ENCODE measurements at places on chromosomes 1 and 21. TPM values are rescaled to one million over a fixed set of nuclear protein-coding genes. Genes with fewer than 3 reads are reported as not detected.

Gene RIPK4
- total RNA-seq = 2.0 TPM

Gene LHX8
- not detected for total RNA-seq

Gene SPRR1B
- not detected for total RNA-seq

Gene MRPS14
- 20.6 TPM for total RNA-seq

Gene DDAH1
- total RNA-seq = 31.6 TPM

Gene OR2T35
- total RNA-seq = not detected

Gene CNKSR1
- total RNA-seq = 1.8 TPM

DNA sequence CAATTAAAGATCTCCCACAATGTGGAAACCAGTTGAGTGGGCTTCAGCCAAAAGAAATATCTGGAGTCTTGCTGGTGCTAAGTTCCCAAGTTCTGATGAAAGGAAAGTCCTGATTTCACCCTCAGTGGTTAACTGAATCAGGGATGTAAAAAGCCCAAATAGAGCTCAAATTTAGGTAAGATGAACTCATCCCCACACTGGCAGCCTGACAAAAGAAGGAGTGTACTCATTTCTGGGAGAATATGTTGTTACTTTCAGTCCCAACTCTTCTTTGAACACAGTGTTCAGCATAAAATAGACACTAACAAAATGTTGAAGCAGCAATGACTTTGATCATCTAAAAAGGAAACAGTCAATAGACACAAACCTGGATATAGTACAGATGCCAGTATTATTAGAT is 91.7 kb downstream of the CHRM3 start:
- no peak for DNase-seq

GRCh38 chr1:76266762-76267161 is 192.2 kb downstream of the ST6GALNAC3 start:
- no peak for DNase-seq

GRCh38 chr1:235268379-235269125 is 59.4 kb downstream of the ARID4B start:
- no peak for DNase-seq

DNA sequence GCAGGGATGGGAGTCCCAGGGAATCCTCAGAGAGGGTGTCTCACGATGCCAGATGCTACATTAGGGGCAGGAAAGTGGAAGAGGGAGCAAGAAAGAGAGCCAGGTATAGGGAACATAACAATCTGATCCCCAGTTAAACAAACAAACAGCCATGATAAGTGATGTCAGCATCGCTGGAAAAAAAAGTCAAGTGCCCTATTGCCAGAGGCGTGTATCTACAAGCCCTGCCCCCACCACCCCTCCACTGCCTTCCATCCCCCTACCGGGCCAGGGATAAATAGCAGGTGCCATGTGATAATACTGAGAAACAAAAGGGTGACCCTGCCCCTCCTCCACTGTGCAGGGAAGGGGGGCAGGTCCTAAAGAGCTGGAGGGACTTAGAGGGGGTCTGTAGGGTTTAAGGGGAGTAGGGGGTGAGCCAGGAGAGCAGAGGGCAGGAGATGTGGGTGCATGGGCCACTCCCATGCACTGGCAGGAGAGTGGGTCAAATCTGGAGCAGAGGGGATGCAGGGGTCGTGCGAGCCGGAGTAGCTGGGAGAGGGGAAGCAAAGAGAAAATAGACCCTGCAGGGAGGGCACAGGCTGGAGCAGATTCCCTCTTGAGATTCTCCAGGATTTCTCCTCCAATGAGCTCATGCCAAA is 3.4 kb downstream of the SLC26A9 start:
- no peak for DNase-seq

- DNase-seq = no peak
These were observed 55.3 kb downstream of the CACHD1 start for GRCh38 chr1:64525116-64525686.

DNA sequence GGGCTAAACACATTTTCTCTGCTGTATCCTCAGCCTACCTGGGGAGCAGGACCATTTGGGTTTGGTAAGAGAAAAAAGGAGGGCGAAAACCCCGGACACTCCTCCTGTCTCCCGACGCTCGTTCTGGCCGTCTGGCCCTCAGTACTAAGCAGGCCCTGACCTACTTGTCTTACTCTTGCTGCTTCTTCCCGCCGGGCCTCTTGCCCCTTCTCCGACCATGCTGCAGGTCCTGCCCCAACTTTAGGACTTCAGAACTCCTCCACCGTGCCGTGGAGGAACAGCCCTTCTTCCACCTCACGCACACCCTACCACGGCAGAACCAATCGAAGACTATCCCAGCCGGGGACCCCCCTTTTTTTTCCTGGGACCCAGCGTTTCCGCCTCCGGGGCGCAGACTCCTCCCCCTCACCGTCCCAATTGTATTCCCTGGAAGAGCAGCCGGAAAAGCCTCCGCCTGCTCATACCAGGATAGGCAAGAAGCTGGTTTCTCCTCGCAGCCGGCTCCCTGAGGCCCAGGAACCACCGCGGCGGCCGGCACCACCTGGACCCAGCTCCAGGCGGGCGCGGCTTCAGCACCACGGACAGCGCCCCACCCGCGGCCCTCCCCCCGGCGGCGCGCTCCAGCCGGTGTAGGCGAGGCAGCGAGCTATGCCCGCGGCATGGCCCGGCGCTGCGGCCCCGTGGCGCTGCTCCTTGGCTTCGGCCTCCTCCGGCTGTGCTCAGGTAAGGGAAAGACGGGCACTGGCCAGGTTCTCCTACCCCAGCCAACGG is at the start of gene CHRNB2:
CHRNB2 (plus strand) TSS at position 393 of the 771 bp plus-strand sequence; CDS start at position 660, 267 bp downstream.
- DNase-seq = peak; percentile 65

DNA sequence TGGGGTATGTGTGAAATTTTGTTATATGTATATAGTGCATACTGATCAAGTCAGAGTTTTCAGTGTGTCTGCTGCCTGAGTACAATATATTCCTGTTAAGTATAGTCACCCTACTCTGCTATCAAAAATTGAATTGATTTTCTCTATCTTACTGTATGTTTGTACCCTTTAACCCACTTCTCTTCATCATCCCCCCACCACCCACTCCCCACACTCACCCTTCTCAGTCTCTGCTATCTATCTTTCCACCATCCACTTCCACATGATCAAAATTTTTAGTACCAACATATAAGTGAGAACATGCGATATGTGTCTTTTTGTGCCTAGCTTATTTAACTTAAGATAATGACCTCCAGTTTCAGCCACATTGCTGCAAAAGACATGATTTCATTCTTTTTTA is 4.2 kb downstream of the LY9 start:
- DNase-seq = no peak

- peak; percentile 37 for DNase-seq
These were observed 55.6 kb downstream of the PEX14 start for GRCh38 chr1:10530281-10530740.

DNA sequence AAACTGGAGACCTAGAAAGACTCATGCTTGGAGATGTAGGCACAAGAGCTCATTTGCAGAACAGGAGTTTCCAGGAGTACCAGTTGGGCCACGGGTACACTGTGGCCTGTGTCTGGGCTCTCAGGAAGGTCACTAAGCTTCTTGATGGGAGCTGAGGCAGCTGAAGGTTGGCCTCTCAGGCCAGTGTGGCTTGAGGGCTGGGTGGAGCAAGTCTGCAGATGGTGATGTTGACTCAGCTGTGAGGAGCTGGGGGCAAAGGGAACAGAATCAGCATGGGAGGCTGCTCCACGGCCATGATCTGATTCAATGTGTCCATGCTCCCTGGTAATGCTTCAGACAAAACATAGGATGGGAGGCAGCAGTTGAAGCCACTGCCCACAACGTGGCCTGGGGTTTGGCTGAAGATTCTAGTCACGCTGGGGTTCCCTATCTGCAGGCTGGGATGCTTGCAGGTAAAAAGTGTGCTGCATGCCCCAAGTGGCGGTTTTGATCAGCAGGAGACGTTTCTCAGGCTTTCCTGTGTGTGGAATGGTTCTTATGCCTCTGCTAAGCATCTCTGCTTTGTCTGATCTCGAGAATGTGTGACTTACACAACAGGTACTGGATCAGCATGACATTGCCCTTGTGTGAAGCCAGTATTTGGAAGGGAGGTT is 15.4 kb upstream of the TENT5C start:
- no peak for DNase-seq

- DNase-seq = no peak
These were observed 20.8 kb upstream of the TSNAX start for GRCh38 chr1:231507476-231508355.

GRCh38 chr1:99636647-99637175 is 9.2 kb upstream of the PALMD start:
- DNase-seq = no peak

- no peak for DNase-seq
These were observed 107.0 kb downstream of the CTH start for GRCh38 chr1:70518106-70518505.

DNA sequence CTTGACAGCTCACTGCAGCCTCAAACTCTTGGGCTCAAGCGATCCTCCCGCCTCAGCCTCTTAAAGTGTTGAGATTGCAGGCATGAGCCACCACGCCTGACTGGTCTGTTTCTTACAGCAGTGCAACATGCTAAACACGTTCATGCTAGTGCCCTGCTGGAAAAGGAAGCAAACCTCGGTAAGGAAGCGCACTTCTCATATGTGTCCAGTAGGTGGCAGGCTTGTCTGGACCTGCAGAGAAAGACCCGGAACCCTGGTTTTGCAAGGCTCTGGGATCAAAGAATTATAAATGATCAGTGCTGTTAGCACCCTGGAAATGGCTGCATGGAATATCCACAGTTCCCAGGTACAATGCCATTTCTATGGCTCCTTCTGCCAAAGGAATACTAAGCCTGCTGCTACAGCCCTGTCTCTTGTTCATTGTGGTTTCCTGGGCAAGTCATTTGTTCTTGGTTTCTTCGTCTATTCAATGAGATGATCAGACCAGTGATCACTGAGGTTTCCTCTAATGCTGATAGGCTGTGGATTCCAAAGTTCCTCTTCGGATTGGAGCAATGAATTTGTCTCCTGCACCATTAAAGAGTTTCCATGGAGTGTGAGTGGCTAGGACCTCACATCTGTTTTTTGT is 15.9 kb downstream of the RNU5D-1 start:
- DNase-seq = no peak

GRCh38 chr1:171188388-171189266 is 3.5 kb downstream of the FMO2 start:
- peak; percentile 64 for DNase-seq

GRCh38 chr1:115725600-115725999 is 42.9 kb downstream of the CASQ2 start:
- no peak for DNase-seq

- DNase-seq = no peak
These were observed 23.0 kb downstream of the DISP3 start for GRCh38 chr1:11501906-11502485.

DNA sequence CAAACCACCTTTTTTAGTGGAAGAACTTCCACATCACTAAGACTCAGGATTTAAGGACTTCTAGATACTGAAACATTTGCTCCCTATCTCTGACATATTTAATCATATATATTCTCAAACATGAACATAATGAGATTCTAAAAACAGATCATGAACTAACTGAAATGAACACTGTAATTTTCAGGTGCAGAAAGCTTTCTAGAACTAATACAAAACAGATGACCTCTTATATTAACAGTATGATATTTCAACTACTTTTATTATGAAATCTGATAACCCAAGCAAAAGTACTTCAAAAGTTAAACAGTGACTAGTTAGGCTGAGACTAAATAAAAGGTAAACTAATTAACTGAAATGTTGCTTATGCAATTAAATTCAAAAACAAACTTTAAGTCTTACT is 157.5 kb downstream of the COP1 start:
- DNase-seq = no peak

DNA sequence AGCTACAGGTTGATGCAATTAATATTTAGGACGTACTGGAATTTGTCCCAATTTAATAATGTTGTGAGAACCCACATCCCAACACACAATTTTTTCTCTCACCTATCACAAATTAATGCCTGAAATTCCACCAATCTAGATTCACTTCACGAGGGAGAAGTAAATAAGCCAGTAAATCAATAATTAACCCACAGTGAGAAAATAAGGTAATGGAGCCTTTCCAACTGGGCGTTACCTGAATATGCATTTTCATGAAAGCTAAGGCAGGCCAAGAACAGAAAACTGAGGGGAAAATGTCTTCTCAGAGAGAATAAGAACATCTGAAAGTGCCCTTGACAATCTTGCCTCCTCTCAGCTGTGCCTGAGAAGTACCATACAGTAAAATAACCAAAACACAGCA is 240.8 kb upstream of the NR5A2 start:
- DNase-seq = no peak

- no peak for DNase-seq
These were observed 294.5 kb downstream of the RRAGC start for GRCh38 chr1:38565020-38565491.

DNA sequence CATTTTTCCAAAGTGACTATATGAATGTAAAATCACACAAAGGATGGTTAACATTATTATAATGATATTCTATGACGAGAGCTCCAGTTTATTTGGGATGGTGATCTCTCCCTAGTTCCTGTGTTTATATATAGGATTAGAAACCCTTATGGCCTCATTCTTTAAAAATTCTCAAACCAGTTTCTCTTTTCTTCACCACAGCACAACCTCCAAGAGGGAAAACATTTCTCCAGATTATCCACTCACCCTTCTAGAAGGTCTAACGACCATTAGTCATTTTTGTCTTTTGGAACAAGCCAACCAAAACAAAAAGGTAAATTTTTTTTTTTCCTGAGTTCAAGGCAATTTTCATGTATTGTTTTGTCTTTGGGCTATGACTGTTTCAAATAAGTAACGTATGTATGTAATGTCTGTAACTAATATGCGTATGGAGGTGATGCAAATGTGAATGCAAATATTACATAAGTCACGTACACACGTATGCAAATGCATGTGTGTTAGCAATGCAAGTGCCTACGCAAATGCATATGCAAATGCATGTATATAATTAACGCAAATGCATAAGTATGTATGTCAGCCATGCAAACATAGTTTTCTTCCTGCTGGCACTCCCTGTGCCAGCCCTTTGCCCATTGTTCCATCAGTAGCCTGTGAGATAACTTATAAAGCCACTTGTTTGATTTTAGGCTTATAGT is 72.5 kb upstream of the MORC3 start:
- DNase-seq = no peak

GRCh38 chr1:79587229-79587628 is 580.7 kb upstream of the ADGRL4 start:
- no peak for DNase-seq

DNA sequence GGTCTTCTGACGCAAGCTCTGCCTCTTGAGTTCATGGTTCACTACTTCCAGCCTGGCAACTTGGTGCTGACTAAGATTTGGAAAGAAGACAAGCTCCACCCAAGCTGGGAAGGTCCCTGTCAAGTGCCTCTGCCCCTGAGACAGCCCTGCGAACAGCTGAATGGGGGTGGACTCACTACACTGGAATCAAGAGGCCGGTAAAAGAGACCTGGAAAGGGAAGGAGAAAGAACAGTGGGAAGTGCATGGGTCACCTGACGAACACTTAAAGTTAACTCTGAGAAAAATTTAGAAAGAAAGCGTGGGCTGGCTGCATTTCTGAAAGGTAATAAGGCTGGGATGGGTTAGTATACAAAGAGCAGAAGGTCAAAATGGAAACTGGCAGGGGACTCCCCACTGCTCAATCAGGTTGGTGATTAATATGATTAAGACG is 26.1 kb upstream of the ZNF496 start:
- peak; percentile 51 for DNase-seq

DNA sequence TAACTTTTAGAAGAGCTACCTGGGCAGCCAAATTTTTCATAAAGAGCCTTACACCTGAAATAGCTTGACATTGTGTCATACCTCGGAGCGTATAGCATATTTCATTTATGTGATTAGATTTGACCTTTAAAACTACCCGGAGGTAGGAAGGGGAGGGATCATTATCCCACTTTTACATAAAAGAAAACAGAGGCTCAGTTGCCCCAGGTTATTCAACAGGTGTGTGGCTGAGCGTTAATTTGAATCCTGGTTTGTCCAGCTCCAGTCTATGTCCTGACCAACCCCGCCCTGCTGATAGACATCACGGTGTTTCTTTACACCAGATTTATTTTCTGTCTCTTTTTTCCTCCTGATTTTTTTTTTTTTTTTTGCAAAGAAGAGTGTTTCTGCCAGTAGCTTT is 39.7 kb downstream of the PBX1 start:
- DNase-seq = no peak

All from heart left ventricle (tissue), 16 donors.